ENCODE measurements at places on chromosomes 16 and 17.

DNA sequence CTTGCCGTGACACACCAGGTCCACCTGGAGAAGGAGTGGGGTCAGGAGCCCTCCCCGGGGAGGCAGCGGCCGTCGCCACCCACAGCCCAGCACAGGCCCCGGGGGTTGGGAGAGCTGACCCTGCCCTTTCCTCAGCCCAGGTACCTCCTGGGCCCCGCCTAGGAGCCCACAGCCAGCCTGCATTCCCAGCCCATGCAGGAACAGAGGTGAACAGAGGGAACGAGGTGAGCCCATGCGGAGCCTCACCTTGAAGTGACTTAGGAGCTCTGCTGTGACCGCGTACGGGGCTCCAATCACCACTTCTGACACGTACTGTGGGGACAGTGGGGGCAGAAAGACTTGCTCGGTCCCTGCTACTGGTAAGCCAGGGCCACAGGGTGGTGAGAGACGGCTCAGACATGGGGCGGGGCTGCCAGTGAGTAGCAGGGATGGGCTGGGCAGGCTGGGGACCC, 3.4 kb downstream of the NPB start:
- H3K4me3 ChIP-seq: no peak overlapping the region
- no peaks in the 10 kb centered on the region for H3K27me3 ChIP-seq
- no peak overlapping the region for H3K27ac ChIP-seq

- DNase-seq: no peak
- H3K27me3 ChIP-seq: no peaks in the 10 kb centered on the region
- no peak overlapping the region for H3K27ac ChIP-seq
Measured at GRCh38 chr16:2469399-2470233, 1.5 kb upstream of the NTN3 start.

DNA sequence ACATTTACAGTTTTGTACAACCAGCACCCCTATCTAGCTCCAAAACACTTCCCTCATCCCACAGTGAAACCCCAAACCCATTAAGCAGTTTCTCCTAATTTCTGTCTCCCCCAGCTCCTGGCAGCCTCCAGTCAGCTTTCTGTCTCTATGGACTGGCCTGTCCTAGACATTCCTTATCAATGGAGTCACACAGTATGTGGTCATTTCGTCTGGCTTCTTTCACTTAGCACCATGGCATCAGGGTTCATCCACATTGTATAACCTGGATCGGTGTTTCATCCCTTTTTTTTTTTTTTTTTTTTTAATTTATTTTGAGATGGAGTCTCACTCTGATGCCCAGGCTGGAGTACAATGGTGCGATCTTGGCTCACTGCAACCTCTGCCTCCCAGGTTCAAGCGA, 68.5 kb downstream of the ZDHHC7 start:
- no peaks in the 10 kb centered on the region for H3K36me3 ChIP-seq
- H3K27ac ChIP-seq: no peak overlapping the region
- no peak overlapping the region for H3K4me3 ChIP-seq

- no peaks in the 10 kb centered on the region for H3K27me3 ChIP-seq
- H3K36me3 ChIP-seq: no peaks in the 10 kb centered on the region
- H3K4me3 ChIP-seq: no peak overlapping the region
- H3K27ac ChIP-seq: no peak overlapping the region
- H3K4me1 ChIP-seq: no peaks in the 10 kb centered on the region
Measured at GRCh38 chr17:68306819-68307218, 15.5 kb downstream of the ARSG start.

GRCh38 chr16:68276223-68276622, 11.9 kb downstream of the SLC7A6 start:
- H3K27ac ChIP-seq: peak overlapping the region; percentile 74
- H3K36me3 ChIP-seq: no peaks in the 10 kb centered on the region
- no peaks in the 10 kb centered on the region for H3K27me3 ChIP-seq

DNA sequence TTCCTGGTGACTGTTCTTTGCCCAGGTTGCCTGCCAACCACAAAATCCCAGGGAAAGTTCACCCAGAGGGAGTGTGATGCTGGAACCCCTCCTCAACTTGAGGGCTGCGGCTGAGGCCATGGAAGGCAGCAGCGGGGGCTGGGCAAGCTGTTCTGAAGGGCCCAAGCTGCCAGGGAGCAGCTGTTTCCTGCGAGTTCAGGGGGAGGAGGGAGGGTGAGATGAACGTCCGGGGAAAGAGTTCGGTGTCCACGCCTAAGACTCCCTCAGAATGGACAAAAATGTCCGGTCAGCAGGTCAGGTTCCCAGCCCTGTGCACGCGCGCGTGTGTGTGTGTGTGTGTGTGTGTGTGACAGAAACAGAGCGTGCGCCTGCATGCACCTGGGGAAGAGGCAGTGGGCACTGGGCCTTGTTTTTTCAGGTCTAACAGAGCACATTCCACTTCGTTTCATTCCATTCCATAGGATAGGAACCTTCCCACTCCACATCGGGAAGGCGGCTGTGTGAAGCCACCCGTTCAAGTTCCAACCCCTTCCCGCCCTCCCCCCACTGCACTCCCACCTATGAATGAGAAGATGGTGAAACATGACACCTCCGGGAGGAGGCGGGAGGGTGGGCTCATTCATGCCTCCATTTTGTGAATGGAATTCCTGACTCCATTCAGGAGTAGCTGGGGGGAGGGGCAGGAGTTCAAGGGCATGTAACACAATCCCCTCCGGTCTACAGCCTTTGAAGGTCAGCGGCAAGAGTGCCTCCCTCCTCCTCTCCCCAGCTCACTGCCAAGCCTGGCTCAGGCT, 15.7 kb downstream of the ETV4 start:
- peak overlapping the region; percentile 41 for H3K4me3 ChIP-seq
- H3K4me1 ChIP-seq: no peaks in the 10 kb centered on the region
- H3K36me3 ChIP-seq: no peaks in the 10 kb centered on the region
- H3K27ac ChIP-seq: peak overlapping the region; percentile 64
- H3K27me3 ChIP-seq: no peaks in the 10 kb centered on the region

DNA sequence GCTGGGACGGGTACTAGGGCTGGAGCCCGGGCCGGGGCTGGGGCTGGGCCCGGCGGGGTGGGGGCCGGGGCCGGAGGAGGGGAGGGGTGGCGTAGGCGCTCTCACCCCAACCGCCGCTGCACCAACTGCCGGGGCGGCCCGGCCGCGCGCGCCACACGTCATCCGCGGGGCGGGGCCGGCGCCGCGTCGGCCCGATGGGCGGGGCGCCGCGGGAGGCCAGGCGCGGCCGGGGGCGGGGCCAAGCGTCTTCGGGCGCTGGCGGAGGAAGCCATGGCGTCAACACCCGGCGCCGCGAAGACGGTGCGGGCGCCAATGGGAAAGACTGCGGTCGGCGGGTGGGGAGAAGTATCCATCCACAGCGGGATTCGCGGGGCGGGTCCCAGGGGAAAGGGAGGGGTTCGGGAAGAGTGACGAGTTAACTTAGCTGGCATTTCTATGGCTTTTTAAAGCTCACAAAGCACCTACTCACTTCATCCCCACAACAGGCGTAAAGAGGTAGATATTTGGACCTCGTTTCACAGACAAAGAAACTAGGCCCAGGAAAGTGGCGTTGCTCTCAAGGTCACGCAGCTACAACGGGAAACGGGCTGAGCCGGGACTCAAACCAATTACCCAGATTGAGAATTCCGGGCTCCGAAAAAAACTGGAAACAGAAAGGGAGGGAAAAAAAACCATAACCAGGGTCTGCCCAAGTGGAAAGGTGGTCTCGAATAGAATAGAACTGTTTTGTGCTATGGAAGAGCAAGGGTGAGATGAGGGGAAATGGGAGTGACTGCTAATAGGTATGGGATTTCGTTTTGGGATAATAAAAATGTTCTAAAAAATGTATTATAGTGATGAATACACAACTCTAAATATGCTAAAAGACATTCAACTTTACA, at the start of gene SPAG9:
Gene SPAG9 (minus strand): TSS at position 130 of the 881 bp plus-strand sequence. CDS start 212 bp downstream, outside the sequence.
- no peaks in the 10 kb centered on the region for H3K27me3 ChIP-seq
- H3K4me3 ChIP-seq: peak within 1 kb of the TSS; percentile 99
- DNase-seq: peak; percentile 96
- H3K36me3 ChIP-seq: no peaks in the 10 kb centered on the region
- peaks cover 15% of the 10 kb centered on the region for H3K4me1 ChIP-seq

- DNase-seq: no peak
- H3K4me1 ChIP-seq: peaks cover under 1% of the 10 kb centered on the region
Measured at GRCh38 chr17:64653325-64653984, 8.7 kb downstream of the SMURF2 start.

DNA sequence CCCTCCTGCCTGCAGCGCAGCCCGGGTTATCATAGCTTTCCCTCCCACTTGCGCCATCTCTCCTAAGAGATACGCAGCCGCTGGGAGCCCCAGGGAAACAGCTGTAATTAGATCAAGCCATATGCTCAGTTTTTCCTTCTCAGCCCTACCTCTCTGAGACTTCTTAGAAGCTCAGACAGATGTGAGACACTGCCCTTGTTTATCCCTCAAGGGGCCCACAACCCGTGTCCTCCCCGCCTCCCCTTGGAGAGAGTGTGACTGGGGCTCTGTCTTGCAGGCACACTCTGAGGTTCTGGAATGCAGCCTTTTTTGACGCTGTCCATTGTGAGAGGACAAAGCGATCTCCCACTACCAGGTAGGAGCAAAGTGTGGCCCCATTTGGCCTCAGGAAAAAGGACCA, 31.2 kb downstream of the CIBAR2 start:
- H3K36me3 ChIP-seq: no peaks in the 10 kb centered on the region
- no peak for DNase-seq
- H3K4me3 ChIP-seq: no peak overlapping the region
- no peaks in the 10 kb centered on the region for H3K4me1 ChIP-seq
- no peaks in the 10 kb centered on the region for H3K27me3 ChIP-seq

DNA sequence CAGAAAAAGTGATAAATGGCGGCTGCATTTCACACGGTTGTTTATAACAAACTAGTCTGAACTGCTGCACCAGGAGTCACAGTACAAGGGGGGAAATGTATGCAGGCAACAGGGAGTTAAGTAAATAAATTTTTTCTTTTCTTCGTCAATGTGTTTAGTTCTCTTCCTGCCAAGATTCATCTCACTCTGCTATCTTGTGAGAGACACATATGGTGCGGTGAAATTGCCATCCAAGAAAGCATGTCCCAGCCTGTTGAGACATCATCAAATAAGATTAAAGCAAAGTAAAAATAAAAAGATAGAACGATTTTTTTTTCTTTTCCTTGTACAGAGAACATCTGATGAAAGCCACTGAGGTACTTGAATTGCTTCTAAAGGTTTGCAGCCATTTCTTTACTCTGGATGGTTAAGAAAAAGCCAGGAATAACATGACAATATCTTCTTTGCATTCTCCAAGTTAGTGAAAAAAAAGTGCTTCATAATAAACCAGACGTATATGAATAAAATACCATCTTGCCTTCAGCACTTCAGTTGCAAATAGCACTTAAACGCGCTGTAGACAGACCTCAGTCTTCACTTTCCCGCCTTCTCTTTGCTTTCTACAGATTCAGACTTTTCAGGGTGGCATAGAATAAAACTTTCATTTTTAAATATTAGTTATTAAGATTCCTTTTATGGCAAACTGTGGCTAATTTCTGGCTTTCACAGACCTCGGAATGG, 506.2 kb upstream of the ZFHX3 start:
- H3K36me3 ChIP-seq: no peaks in the 10 kb centered on the region
- H3K4me3 ChIP-seq: no peak overlapping the region
- no peak overlapping the region for H3K27ac ChIP-seq
- DNase-seq: no peak
- H3K27me3 ChIP-seq: peaks cover 7% of the 10 kb centered on the region

- H3K36me3 ChIP-seq: no peaks in the 10 kb centered on the region
- no peak overlapping the region for H3K27ac ChIP-seq
- DNase-seq: no peak
- H3K4me1 ChIP-seq: no peaks in the 10 kb centered on the region
- no peak overlapping the region for H3K4me3 ChIP-seq
Measured at GRCh38 chr16:88434746-88435145, 18.3 kb upstream of the ZFPM1 start.

GRCh38 chr16:77359065-77359502, 75.8 kb downstream of the ADAMTS18 start:
- no peaks in the 10 kb centered on the region for H3K36me3 ChIP-seq
- no peak overlapping the region for H3K27ac ChIP-seq
- no peak overlapping the region for H3K4me3 ChIP-seq
- no peaks in the 10 kb centered on the region for H3K4me1 ChIP-seq
- DNase-seq: no peak
- no peaks in the 10 kb centered on the region for H3K27me3 ChIP-seq

DNA sequence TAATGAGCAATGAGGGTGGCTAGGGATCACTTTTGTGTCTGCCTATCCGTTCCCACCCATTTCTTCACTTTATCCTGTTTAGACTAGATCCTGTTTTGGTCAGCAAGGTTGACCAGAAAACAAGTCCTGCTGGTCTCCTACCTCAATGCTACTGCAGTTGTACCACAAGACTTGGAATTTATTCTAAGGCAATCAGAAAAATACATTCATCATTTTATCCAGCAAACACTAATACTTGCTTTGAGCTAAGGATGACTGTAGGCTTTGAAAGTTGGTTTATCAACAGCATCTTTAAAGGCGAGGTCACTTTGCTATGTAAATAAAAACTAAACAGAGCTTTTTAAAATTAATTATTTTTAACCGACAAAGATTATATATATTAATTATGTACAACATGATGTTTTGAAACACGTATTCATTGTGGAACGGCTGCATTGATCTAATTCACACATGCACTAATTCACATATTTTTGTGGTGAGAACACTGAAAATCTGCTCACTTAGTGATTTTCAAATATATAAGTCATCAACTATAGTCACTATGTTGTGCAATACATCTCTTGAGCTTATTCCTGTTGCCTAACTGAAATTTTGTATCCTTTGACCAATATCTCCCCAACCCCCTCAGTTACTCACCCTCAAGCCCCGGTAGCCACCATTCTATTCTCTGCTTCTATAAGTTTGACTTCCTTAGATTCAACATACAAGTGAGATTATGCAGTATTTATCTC, 125.9 kb upstream of the HS3ST3A1 start:
- DNase-seq: no peak
- no peak overlapping the region for H3K4me3 ChIP-seq
- no peaks in the 10 kb centered on the region for H3K4me1 ChIP-seq
- H3K27me3 ChIP-seq: no peaks in the 10 kb centered on the region
- no peaks in the 10 kb centered on the region for H3K36me3 ChIP-seq

GRCh38 chr17:83079352-83079747, at the start of gene METRNL:
METRNL (plus strand) TSS chr17:83079609; CDS start chr17:83079816, 207 bp downstream.
- no peaks in the 10 kb centered on the region for H3K27me3 ChIP-seq
- H3K27ac ChIP-seq: peak within 1 kb of the TSS; percentile 95
- H3K4me1 ChIP-seq: no peaks in the 10 kb centered on the region
- H3K36me3 ChIP-seq: no peaks in the 10 kb centered on the region
- DNase-seq: peak; percentile 78

- H3K36me3 ChIP-seq: no peaks in the 10 kb centered on the region
- H3K27ac ChIP-seq: no peak overlapping the region
- H3K27me3 ChIP-seq: no peaks in the 10 kb centered on the region
- H3K4me1 ChIP-seq: no peaks in the 10 kb centered on the region
- H3K4me3 ChIP-seq: no peak overlapping the region
Measured at GRCh38 chr17:15285466-15285865, 20.3 kb upstream of the PMP22 start.
